ENCODE measurements at places on chromosomes 3 and 15.

- DNase-seq = no peak
Measured at GRCh38 chr15:29968895-29969561, 113.7 kb upstream of the GOLGA8J start.

- no peak for DNase-seq
Measured at GRCh38 chr3:70916375-70917055, 604.1 kb upstream of the MDFIC2 start.

GRCh38 chr3:157376603-157377300 is 59.9 kb upstream of the PTX3 start:
- no peak for DNase-seq

GRCh38 chr3:113128386-113129015 is 82.9 kb upstream of the BOC start:
- DNase-seq = no peak

- DNase-seq = no peak
Measured at GRCh38 chr3:37630441-37630840, 231.2 kb upstream of the CTDSPL start.

DNA sequence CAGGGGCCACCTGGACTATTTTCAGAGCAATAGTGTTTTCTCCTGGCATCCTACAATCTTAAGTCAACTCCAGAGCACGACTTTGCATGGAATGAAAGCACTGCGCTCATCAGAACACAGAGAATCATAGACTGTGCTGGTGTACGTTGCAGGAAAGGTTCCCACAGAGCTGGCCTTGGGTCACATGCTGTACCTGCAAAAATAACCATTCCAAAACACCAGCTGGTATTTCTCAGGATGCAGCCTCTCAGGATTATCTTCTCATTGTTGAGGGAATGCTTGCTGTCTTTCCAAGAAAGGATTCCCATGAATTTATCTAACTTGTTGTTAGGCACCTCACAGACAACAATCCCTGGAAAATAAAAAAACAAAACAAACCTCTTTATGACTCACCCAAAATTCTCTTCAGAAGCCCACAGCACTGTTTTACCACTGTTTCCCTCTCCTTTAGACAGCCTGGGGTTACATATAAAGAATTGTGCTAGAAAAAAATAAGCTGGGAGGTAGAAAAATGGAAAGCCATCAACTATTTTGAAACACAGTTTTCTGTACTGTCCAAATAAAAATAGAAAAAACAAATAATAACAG is 131.7 kb downstream of the ATP8B4 start:
- DNase-seq = no peak

DNA sequence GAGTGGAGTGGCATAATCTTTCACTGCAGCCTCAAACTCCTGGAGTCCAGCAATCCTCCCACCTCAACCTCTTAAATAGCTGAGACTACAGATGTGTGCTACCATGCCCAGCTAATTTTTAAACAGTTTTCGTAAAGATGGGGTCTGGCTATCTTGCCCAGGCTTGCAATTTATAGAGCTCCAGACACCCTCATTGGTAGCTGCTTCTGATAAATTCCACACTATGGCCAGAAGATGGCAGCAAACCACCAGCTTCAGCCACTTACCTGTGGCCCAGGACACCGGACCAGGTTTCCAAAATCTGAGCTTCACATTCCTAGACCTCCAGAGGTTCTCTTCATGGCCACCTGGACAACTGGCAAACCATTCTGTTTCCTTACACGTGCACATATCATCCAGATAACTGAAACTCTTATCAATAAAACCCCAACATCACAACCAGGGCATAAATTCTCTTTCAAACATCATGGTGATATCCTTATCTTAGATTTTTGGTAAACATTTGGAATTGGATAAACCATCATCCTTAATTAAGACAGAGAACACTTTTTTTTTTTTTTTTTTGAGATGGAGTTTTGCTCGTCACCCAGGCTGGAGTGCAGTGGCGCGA is 28.9 kb downstream of the FBXW12 start:
- peak; percentile 66 for DNase-seq

GRCh38 chr3:64685800-64686445 is 1.9 kb downstream of the ADAMTS9 start:
- no peak for DNase-seq

- DNase-seq = no peak
Measured at GRCh38 chr3:72659596-72659995, 188.6 kb downstream of the SHQ1 start.

- DNase-seq = no peak
Measured at GRCh38 chr3:29486096-29486495, 205.2 kb downstream of the RBMS3 start.

DNA sequence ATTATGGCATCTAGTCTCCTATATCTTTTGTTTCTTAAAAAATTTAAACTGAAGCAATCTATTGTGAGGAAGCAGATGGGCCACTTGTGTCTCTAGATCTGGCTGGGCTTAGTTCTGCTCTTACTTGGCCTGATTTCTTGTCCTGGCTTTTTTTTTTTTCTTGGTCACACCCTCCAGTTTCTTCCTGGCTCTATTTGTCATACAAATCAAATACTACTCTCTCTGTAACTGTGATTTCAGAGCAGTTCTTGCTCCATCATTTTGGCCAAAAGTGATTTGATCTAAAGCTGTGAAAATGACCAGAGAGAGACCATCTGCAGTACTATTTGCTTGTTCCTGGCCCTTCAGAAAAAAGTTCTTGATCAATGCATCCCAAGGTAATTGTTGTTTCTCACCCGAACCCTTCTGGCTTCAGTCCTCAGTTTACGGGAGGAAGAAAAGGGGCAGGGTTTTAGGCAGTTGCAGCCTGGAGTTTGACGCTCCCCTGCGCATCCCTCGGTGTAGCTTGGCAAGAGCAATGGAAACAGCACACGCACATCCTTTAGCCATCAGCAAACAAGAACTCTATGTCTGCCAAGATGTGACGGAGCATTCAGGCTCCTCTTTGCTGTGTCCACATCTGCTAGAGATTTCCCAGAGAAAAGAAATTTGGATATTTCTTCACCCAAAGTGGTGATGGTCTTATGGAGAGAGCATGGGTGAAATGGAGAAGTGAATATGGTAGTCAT is 31.6 kb downstream of the CHST2 start:
- DNase-seq = no peak

- no peak for DNase-seq
Measured at GRCh38 chr3:15595955-15596354, 5.4 kb downstream of the HACL1 start.

DNA sequence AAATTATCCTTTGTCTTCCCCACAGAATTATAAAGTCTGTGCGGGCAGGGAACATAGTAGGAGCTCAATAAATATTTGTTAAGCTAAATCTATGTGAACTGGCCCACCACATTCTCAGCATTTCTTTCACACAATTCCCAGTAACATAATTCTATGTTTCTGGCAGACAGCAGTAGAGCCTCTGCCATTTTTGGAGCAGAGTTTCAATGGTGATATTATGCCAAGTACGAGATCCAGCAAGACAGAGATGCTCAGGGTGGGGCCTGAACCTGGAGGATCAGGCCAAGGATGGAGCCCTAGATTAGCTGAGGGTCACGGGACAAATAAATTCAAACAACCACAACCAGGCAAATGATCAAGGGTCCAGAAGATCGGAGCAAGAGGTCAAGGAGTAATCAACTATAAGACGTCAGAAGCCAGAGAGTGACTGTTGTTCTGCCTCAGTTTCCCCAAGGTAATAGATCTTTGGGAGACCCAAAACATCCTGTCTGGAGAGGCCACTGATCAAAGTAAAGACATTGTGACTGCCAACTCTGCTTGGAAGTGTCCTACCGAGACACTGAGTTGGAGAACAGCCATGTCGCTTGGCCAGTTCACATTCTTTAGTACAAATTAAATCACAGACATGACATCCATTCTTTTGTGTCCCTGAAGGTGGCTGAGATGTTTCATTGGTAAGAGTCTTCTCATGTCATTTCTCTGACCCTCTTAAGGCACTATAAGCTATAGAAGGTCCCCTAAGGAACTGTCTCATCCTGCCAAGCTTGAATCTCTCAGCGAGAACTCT is 15.4 kb downstream of the SRGAP3 start:
- DNase-seq = no peak

GRCh38 chr3:31917303-31918005 is 63.6 kb downstream of the OSBPL10 start:
- no peak for DNase-seq
